ENCODE measurements at places on chromosomes 16 and 17. TPM values are rescaled to one million over a fixed set of nuclear protein-coding genes. Genes with fewer than 3 reads are reported as not detected.
A peak's percentile ranks its signal among the peaks of the same experiment; 100 is the strongest.

The HBZ gene
- not detected for polyA plus RNA-seq

DNA sequence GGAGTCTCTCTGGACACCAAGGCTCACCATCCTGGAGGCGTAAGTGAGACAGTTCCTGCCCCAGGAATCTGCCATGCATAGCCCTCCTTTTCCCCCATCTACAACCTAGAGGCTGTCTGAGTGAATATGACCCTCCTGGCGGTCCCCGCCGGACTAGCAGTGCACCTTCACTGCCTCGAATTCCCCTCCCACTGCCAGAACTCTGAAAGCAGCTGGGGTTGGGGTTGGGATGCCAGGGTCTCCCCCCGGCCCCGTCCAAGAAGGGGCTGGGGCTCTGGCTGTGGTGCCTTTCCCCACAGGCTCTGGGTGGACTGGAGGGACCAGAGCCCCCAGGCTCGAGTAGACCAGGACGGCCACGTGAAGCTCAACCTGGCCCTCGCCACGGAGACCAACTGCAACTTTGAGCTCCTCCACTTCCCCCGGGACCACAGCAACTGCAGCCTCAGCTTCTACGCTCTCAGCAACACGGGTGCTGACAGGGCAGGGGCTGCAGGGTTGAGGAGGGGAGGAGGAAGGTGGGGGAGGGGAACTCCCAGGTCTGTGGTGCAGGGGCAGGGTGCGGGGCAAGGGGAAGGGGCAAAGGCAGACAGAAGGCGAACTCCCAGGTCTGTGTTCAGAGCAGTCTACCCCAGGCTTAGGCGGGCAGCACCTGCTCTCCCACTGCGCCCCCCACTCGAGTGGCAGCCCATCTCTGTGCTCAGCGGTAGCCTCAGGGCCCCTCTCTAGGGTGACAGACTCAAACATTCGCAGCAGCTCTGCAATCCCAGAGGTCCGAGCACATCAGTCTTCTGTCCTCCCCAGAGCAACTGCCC, 1.2 kb downstream of the ZACN start:
- no peak for DNase-seq

GRCh38 chr16:86498671-86499439, 11.5 kb upstream of the FOXF1 start:
- peak; percentile 88 for DNase-seq

The KRT28 gene
- polyA plus RNA-seq, result not detected

The RUSF1 gene
- polyA plus RNA-seq, result 64.0 TPM

The CES1 gene
- 1.8 TPM for polyA plus RNA-seq

The C17orf100 gene
- 4.2 TPM for polyA plus RNA-seq
